ENCODE measurements at places on chromosomes 11 and 22. TPM values are rescaled to one million over a fixed set of nuclear protein-coding genes. Genes with fewer than 3 reads are reported as not detected.

The SGSM1 gene
- 0.29 TPM for total RNA-seq

The ZP1 gene
- not detected for total RNA-seq

The MYRF gene
- 7.0 TPM for total RNA-seq

The P2RY6 gene
- 1.6 TPM for total RNA-seq

GRCh38 chr22:47091246-47091651, 328.8 kb downstream of the TBC1D22A start:
- no peak overlapping the region for H3K27ac ChIP-seq
- no peaks in the 10 kb centered on the region for H3K36me3 ChIP-seq

GRCh38 chr11:100918551-100919500, 210.8 kb downstream of the PGR start:
- peak; percentile 77 for DNase-seq
- peaks cover 39% of the 10 kb centered on the region for H3K4me1 ChIP-seq
- no peak overlapping the region for H3K4me3 ChIP-seq
- no peaks in the 10 kb centered on the region for H3K27me3 ChIP-seq
- H3K27ac ChIP-seq, result 0 out of 2 replicates have a peak overlapping the region, but pooled peaks have one; percentile 5
- H3K36me3 ChIP-seq, result no peaks in the 10 kb centered on the region

Measured in PC-3 (cell line).